ENCODE measurements at places on chromosomes 4 and X.

- DNase-seq, result no peak
These were observed 172.7 kb upstream of the MED14 start for GRCh38 chrX:40908026-40908425.

DNA sequence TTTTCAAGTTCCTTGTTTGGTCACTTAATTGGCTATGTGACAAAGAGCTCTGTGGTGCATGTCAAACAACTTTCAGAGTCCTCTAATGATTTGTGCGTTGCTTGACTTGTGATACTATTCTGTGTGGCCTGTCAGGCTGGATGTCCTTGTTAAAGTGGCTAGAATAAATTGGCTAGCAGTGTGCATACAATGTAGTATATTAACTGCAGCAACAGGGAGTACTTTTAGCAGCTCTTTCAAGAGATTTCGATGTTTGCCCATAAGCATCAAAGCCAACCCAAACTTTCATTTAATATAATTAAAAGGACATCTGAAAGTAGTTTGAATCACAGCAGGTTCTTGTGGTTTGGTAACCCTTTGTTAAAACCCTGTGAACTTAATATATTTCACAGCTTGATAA is 718.9 kb downstream of the ADGRL3 start:
- no peak for DNase-seq

GRCh38 chrX:109691277-109691676 is 41.8 kb downstream of the ACSL4 start:
- no peak for DNase-seq

- DNase-seq, result no peak
These were observed 39.3 kb upstream of the SMARCAD1 start for GRCh38 chr4:94168321-94168720.

Data from NCI-H1105 (cell line).